ENCODE measurements at places on chromosomes 6 and 20. TPM values are rescaled to one million over a fixed set of nuclear protein-coding genes. Genes with fewer than 3 reads are reported as not detected.

The HNF4A gene
- not detected for total RNA-seq

The LKAAEAR1 gene
- not detected for total RNA-seq

The BPIFB1 gene
- total RNA-seq = not detected

The GTSF1L gene
- total RNA-seq = not detected

The FAM184A gene
- total RNA-seq = 7.6 TPM

The GINM1 gene
- total RNA-seq = 15.6 TPM

The MCM3 gene
- 231 TPM for total RNA-seq

DNA sequence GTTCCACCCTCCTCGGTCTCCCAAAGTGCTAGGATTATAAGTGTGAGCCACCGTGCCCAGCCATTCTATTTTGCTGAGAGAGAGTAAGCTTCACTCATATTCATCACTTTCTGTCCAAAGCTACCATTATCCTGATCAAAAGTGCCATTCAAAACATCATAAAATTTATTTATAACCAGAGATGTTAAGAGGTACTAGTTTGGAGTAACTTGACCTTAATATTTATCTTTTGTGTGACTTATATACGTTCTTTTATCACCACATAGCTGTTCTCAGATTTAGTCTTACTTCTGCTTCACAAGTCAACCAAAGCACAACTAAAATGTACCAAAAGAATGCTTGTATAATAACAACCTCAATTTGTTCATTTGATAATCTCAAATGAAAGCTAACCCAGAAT lies 18.1 kb downstream of the AKIRIN2 start:
- no peak for DNase-seq

- no peak for DNase-seq
Observed at GRCh38 chr6:15643542-15643941, 19.3 kb downstream of the DTNBP1 start.

DNA sequence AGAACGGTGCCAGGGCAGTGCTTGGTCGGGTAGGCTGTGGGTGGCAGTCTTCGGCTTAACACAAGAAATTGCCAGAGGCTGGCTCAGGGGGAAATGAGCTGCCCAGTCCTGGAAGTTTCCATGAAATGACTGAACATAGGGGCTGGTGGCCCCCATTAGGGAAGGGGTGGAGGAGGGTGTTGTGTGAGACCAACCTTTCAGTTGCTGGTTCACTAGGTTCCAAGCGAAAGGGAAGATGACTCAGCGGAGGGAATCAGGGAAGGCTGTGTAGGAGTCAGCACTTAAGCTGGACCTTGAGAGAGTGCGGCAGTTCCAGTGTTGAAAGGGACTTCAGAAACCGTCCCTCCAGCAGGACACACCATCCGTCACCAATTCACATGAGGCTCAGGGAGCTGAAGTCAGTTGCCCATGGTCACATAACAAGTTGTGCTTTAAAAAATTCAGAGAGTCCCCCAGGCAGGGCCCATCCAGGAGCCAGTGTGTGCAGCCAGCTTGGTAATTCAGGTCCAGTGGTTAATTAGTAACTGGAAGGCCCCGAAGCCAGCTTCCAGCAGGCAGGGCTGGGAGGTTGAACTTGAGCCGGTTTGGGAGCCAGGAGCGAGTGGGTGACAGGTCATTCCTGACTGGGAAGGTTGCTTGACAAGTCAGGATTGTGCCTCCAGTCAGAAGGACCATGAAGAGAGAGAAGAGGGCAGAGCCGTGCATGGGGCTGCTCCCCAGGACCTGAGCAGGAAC lies at the start of gene SGK2:
SGK2 (plus strand) TSS at position 616 of the 735 bp plus-strand sequence. CDS start 7,469 bp downstream, outside the sequence.
- no peak for DNase-seq

GRCh38 chr6:164563924-164564323 lies 745.5 kb downstream of the C6orf118 start:
- no peak for DNase-seq

GRCh38 chr6:104519566-104519965 lies 340.2 kb downstream of the HACE1 start:
- DNase-seq = no peak

GRCh38 chr6:46090115-46091079 lies 39.4 kb upstream of the ENPP4 start:
- peak; percentile 73 for DNase-seq

- DNase-seq = no peak
Observed at GRCh38 chr20:29123861-29124260, 2133.6 kb upstream of the DEFB115 start.

DNA sequence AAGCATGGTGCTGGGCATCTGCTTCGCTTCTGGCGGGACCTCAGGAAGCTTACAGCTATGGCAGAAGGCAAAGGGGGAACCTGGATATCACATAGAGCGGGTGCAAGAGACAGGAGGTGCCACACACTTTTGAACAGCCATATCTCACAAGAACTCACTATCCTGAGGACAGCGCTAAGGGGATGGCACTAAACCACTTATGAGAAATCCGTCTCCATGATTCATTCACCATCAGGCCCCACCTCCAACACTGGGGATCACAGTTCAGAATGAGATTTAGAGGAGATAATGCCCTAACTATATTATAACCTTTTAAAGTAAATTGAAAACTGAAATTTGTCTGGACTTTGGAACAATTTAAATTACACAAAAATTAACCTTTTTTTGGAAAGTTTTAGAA lies 37.8 kb upstream of the SUMO4 start:
- peak; percentile 37 for DNase-seq

- no peak for DNase-seq
Observed at GRCh38 chr6:20620043-20620442, 85.8 kb downstream of the CDKAL1 start.

- DNase-seq = no peak
Observed at GRCh38 chr6:90770778-90771177, 183.9 kb upstream of the MAP3K7 start.

DNA sequence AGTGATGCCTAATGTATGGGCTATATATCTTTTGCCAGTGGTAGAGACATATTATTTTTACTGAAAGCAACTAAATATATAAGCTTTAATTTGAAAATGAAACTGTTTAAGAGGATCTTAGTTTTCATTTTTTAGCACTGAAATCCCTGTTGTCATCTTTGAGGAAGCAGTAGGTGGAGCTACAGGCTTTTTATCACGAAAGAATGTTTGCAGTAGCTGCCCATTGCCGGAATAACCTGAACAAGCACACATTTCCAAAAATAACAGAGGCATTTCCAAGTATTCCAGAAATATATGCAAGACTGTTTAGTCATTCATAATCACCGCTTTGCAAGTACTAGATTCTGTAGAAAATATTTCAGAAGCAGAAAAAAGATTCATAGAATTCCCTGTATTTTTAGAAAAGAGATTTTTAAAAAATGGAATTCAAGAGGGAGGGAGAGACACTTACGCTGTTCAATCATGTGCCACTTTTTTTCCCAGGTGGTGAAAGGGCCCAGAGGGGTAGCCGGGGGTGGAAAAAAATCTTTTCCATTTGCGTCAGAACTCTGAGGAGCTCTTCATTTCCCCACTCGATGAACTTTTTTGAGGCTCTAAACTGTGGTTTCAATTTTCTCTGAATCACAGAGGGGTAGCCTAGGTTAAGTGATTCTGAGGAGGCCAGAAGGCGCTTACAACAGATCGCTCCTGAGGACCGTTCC lies 142.5 kb upstream of the FERMT1 start:
- DNase-seq = no peak

DNA sequence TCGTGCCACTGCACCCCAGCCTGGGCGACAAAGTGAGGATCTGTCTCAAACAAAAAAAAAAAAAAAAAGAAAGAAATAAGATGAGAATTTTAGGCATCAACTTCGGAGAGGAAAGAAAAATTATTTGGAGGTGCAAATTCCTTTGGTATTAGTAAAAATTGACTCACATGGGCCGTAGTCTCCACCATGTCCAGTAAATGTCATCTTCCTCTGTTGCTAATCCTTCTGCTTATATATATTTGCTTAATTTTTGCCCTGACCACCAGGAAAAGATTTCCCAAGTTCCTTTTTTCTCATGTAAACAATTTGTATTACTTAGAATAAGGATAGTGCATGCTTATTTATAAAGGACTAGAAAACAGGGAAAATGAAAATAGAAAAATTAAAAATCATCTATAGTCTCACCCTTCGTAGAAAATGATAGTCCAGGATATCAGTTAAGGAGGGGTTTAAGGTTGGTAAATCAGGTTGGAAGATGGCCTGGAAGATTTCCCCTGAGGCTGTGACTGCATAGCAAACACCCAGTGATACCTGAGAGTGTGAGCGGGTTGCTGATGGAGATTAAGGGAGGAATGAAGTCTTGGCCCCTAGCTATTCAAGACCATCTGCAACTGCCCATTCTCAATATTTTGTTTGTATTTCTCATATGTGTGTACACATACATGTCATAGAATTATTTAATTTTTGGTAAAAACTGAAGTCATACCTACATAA lies 240.8 kb downstream of the ZNF217 start:
- no peak for DNase-seq

GRCh38 chr6:132126150-132126549 lies 175.0 kb upstream of the CCN2 start:
- no peak for DNase-seq

GRCh38 chr20:10510216-10510615 lies 75.1 kb downstream of the SLX4IP start:
- DNase-seq = no peak

- DNase-seq = no peak
Observed at GRCh38 chr20:8855315-8855714, 213.6 kb upstream of the PLCB4 start.

DNA sequence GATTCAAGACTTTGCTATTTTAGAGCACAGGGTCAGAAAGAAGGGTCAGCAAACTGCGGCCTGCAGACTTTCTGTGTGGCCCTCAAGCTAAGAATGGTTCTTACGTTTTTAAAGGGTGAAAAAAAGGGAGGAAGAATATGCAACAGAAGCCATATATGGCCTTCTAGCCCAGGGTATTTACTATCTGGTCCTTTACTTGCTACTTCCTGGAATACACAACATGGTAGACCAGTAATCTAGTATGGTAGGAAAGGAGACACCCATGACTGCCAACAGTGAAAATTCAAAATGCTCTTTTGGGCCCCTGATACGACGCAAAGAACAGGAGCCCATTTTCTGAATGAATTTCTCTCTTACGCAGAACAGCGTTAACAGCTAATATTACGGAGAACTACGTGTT lies 60.4 kb upstream of the EMILIN3 start:
- DNase-seq = no peak

DNA sequence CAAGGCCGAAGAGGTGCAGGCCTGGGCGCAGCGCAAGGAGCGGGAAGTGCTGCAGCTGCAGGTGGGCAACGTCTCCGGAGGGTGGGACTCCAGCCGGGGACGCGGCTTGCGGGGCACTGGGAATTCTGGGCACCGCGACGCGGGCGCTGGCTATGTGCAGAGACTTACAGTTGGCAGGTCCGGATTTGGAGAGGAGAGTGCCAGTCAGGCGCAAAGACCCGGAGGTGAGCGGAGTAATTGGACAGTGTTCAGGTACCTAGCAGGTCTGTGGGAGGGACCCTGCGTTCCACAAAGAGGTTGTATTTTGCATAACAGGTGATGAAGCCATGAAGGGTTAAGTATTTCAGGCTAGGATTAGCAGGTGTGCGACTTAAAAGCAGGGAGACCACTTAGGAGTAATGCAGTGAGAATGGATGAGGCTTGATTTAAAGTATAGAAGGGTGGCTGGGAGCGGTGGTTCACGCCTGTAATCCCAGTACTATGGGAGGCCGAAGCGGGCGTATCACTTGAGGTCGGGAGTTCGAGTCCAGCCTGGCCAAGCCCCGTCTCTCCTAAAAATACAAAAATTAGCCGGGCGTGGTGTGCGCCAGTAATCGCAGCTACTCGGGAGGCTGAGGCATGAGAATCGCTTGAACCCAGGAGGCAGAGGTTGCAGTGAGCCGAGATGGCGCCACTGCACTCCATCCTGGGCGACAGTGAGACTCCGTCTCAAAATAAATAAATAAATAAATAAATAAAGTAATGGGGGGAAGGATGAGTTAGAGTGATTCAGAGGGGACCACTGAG lies 1.0 kb downstream of the MRPS26 start:
- DNase-seq = peak; percentile 38

- no peak for DNase-seq
Observed at GRCh38 chr20:916125-916799, at the start of gene ANGPT4. ANGPT4 (minus strand) TSS chr20:916334; CDS start chr20:916214, 120 bp downstream.

DNA sequence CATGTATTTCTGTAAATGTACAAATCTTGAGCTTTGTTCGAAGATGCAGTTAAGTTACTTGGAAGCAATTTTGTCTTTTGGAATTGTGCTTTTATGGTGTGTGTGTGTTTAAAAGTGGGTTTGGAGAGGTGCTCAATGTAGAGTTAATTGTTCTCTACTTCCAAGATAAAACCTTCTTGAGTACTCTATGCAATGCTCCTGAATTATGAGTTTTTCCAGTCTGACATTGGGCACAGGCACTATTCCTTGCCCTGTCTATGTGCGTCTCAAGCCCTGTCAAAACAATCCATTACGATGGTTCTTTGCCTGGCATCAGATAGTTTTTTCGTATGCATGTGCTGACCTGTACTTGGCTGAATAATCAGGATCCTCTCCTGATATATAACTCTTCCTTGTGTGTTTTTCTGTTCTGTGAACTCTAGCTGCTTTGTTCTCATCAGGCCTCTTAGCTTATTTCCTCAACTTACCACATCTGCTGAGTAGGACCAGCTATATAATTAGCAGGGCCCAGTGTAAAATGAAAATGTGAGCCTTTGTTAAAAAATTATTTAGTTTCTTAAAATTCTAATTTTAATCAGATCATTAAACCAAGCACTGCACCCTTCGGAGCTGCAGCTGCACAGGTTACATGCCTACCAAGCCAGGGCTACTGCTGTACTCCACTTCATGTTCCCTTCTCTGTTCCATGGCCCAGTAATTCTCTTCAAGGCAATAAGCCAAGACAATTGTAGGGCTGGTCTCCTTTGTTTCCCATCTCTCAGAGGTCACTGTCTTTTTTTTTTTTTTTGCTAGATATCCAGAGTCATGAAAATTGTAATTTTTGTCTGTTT lies 160.1 kb downstream of the ZFAND3 start:
- no peak for DNase-seq

DNA sequence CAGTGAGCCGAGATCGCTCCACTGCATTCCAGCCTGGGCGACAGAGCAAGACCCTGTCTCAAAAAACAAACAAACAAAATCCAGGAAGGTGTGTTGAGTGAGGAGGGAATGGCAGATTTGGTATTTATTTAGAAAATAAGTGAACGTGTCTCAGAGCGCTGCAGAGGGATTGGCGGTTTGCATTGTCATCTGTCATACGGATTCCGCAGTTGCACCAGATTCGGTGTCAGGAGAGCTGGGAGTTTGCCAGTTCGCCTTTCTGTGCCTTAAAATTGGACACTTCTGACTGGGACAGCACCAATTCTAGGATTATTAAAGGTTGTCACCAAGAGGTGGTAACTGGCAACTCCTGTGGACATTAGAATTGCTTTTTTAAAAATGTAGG lies 912 bp downstream of the SNRNP48 start:
- DNase-seq = no peak
